Activated T-helper 2 cell treated with anti-CD3 and anti-CD28 coated beads, Interferon-gamma antibody, Interleukin-2, Interleukin-4, amounts not matched to agents 10 μg/mL and 5 μg/mL and 100 μg/mL, durations not matched to agents 14 hours and 24 hours and 36 hours (primary cell): ENCODE measurements at places on chromosomes 1 and 21.

DNA sequence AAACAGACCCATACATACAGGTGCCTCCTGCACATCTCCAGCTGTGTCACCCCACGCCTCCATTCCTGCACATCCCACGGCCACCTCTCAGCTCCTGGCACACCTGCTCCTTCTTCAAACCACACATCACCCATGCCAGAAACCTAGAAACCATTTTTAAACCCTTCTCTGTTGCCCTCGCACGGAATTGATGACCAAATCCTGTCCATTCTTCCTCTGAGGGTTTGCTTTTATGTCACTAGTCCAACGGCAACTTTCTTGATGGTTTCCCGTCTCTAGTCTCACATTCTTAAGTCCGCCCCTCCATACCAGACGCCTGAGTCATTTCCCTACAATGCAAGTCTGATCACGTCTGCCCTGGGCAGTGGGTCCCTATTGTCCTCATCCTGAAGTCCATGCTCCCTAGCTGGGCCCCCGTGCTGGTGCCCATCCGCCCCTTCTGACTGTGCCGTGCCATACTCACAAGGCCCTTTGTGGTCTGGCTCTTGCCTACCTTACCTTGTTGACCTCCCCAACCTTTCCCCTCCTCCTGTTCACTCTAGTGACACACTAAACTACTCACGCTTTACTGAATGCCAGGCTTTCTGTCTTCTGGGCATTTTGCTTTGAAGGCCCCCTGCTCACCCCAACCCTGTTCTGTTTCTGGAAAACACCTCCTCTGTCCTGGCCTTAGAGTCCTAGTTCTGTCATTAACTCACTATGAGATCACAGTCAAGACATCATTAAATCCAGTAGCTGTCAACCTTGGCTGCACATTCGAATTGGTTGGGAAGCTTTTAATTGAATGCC lies 17.6 kb downstream of the SLC2A1 start:
- H3K27me3 ChIP-seq, result no peaks in the 10 kb centered on the region
- peaks cover 86% of the 10 kb centered on the region for H3K36me3 ChIP-seq
- DNase-seq, result no peak
- peak overlapping the region; percentile 52 for H3K4me3 ChIP-seq
- H3K4me1 ChIP-seq, result peaks cover 89% of the 10 kb centered on the region
- peak overlapping the region; percentile 93 for H3K27ac ChIP-seq

DNA sequence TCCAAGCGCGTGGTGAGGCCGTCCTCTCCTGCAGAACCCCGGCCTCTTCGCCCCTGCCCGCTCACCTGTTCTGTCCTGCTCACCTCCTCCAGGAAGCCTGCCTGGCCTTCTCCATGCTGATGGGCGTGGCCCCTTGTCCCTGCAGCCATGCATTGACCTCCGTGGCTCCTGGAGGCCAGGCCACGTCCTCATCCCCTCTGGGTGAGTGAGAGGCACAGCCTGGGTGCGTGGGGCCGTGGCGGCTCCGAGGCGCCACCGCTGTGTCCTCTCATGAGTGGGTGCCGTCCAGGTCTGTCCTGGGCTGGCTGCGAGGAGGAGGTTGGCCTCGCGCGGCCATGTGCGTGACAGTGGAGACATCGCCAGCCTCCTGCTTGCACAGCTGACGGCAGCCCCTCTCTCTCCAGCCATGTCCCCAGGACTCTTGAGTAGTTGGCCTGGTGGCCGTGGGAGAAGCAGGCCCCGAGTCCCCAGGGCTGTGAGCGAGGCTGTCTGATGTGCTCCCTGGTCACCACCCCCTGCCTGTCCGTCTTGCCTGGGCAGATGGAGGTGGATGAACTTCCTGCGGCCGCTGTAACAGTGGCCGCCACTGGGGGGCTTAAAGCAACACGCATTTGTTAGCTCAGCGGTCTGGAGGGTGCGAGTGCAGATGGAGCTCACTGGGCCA lies 58.1 kb downstream of the PRKCZ start:
- no peak overlapping the region for H3K4me3 ChIP-seq
- no peak overlapping the region for H3K27ac ChIP-seq
- H3K27me3 ChIP-seq, result no peaks in the 10 kb centered on the region
- no peaks in the 10 kb centered on the region for H3K36me3 ChIP-seq

DNA sequence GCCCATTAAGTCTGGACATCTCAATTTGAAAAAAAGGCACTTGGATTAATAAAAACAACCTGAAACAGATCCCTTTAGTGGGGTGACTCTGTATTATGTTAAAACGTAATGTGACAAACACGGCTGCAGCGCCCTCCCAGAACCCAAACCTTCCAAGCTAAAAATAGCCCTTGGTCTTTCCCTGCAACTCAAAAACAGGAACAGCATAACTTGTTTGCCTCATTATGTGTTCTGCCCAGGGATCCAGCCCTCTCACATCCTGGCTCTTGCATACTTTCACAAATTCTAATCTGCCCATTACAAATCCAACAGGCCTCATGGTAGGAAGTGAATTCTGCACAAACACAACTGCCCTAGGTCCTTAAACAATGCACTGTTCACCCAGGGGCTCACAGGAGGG lies 94.7 kb upstream of the GADD45A start:
- H3K36me3 ChIP-seq, result no peaks in the 10 kb centered on the region
- no peak overlapping the region for H3K4me3 ChIP-seq
- DNase-seq, result no peak
- H3K27me3 ChIP-seq, result peaks cover 7% of the 10 kb centered on the region
- H3K4me1 ChIP-seq, result no peaks in the 10 kb centered on the region

- DNase-seq, result no peak
- H3K4me1 ChIP-seq, result peaks cover 57% of the 10 kb centered on the region
- no peaks in the 10 kb centered on the region for H3K27me3 ChIP-seq
- H3K27ac ChIP-seq, result peak overlapping the region; percentile 99
- H3K4me3 ChIP-seq, result peak overlapping the region; percentile 96
Observed at GRCh38 chr1:159009287-159009686, 420 bp upstream of the IFI16 start.

GRCh38 chr1:168437821-168438220 lies 106.0 kb downstream of the XCL2 start:
- no peaks in the 10 kb centered on the region for H3K27me3 ChIP-seq
- peaks cover 44% of the 10 kb centered on the region for H3K4me1 ChIP-seq
- H3K36me3 ChIP-seq, result no peaks in the 10 kb centered on the region
- no peak overlapping the region for H3K27ac ChIP-seq

DNA sequence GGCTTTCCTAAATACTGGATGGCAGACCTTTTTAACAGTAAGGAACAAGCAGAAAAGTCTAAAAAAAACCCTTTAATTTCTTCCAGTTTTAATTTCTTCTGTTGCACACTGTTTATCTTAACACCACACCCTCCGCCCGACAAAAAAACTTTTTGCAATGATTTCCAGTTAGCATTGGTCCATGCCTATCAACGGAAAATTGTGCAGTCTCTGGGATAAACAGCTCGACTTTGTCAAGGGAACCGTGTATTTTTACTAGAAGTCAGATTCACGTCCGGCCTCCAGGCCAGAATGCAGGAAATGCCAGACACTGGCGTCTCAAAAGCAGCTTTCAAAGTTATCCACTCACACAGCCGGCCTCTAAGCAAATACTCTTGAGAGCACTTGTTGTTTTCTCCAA lies 378 bp upstream of the NUP210L start:
- DNase-seq, result no peak
- H3K27ac ChIP-seq, result no peak overlapping the region
- H3K36me3 ChIP-seq, result peaks cover 71% of the 10 kb centered on the region
- H3K27me3 ChIP-seq, result no peaks in the 10 kb centered on the region

GRCh38 chr1:32352831-32353383 lies 9.4 kb downstream of the FAM229A start:
- DNase-seq, result no peak
- H3K4me1 ChIP-seq, result peaks cover 24% of the 10 kb centered on the region
- no peaks in the 10 kb centered on the region for H3K27me3 ChIP-seq
- no peaks in the 10 kb centered on the region for H3K36me3 ChIP-seq
- H3K27ac ChIP-seq, result no peak overlapping the region
- peak overlapping the region; percentile 56 for H3K4me3 ChIP-seq

- peaks cover 22% of the 10 kb centered on the region for H3K4me1 ChIP-seq
- peaks cover 5% of the 10 kb centered on the region for H3K27me3 ChIP-seq
- H3K4me3 ChIP-seq, result no peak overlapping the region
- DNase-seq, result no peak
Observed at GRCh38 chr21:38645282-38645681, 147.0 kb upstream of the ERG start.

GRCh38 chr1:76715474-76715873 lies 151.8 kb upstream of the ST6GALNAC5 start:
- H3K27me3 ChIP-seq, result no peaks in the 10 kb centered on the region
- H3K27ac ChIP-seq, result no peak overlapping the region
- no peak overlapping the region for H3K4me3 ChIP-seq
- DNase-seq, result no peak

GRCh38 chr1:156115514-156116374 lies 1.2 kb downstream of the LMNA start:
- peaks cover 1% of the 10 kb centered on the region for H3K27me3 ChIP-seq
- H3K4me1 ChIP-seq, result peaks cover 40% of the 10 kb centered on the region
- H3K36me3 ChIP-seq, result peaks cover 33% of the 10 kb centered on the region
- no peak for DNase-seq
- peak overlapping the region; percentile 95 for H3K4me3 ChIP-seq

- peak overlapping the region; percentile 85 for H3K27ac ChIP-seq
- H3K4me3 ChIP-seq, result no peak overlapping the region
- H3K4me1 ChIP-seq, result peaks cover 34% of the 10 kb centered on the region
- peaks cover 19% of the 10 kb centered on the region for H3K36me3 ChIP-seq
- DNase-seq, result peak; percentile 58
- H3K27me3 ChIP-seq, result no peaks in the 10 kb centered on the region
Observed at GRCh38 chr1:28449904-28450303, 55.9 kb upstream of the RCC1 start.

DNA sequence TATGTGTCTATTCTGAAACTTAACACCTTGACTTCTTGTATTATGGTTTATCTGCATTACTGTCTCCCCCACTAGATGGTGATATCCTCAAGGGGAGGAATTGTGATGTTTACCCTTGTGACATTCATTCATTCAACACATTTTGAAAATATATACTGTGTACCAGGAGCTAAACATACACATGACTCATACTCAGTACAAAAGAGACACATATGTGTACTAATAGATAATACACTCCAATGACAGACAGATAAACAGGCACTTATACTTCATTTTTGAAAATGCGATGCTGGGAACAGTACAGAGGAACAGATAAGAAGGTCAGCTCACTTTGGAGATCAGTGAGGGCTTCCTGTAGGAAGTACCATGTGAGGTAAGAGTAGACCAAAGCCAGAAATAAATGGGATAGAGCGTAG lies 8.9 kb upstream of the RAB3GAP2 start:
- DNase-seq, result no peak
- H3K27me3 ChIP-seq, result peaks cover 25% of the 10 kb centered on the region
- no peaks in the 10 kb centered on the region for H3K36me3 ChIP-seq
- H3K4me1 ChIP-seq, result no peaks in the 10 kb centered on the region

DNA sequence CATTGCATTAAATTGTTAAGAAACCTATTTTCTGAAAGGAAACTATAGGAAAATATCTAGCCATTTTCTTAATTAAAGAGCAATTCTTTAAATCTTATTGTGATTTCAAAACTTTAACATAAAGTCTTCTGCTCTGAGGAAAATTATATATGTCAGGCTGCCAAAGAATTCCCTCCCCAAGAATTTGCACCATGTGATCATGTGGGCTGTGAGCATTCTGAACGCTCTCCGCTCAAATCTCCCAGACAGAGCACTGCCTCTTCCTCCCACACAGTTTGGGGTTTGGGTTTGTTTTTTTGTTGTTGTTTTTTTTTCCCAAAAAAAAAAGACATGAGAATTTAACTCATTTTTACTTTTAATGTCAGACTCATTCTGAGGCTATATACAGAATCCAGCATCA lies 155.9 kb upstream of the PALMD start:
- no peak overlapping the region for H3K4me3 ChIP-seq
- no peaks in the 10 kb centered on the region for H3K4me1 ChIP-seq
- H3K27ac ChIP-seq, result no peak overlapping the region
- H3K27me3 ChIP-seq, result peaks cover 8% of the 10 kb centered on the region
- no peaks in the 10 kb centered on the region for H3K36me3 ChIP-seq

GRCh38 chr1:152052606-152053005 lies 15.8 kb upstream of the S100A11 start:
- no peak overlapping the region for H3K4me3 ChIP-seq
- H3K36me3 ChIP-seq, result no peaks in the 10 kb centered on the region
- no peak overlapping the region for H3K27ac ChIP-seq

GRCh38 chr1:227928811-227929375 lies 18.8 kb downstream of the WNT9A start:
- no peak overlapping the region for H3K27ac ChIP-seq
- no peaks in the 10 kb centered on the region for H3K36me3 ChIP-seq
- peaks cover 4% of the 10 kb centered on the region for H3K27me3 ChIP-seq
- no peaks in the 10 kb centered on the region for H3K4me1 ChIP-seq

DNA sequence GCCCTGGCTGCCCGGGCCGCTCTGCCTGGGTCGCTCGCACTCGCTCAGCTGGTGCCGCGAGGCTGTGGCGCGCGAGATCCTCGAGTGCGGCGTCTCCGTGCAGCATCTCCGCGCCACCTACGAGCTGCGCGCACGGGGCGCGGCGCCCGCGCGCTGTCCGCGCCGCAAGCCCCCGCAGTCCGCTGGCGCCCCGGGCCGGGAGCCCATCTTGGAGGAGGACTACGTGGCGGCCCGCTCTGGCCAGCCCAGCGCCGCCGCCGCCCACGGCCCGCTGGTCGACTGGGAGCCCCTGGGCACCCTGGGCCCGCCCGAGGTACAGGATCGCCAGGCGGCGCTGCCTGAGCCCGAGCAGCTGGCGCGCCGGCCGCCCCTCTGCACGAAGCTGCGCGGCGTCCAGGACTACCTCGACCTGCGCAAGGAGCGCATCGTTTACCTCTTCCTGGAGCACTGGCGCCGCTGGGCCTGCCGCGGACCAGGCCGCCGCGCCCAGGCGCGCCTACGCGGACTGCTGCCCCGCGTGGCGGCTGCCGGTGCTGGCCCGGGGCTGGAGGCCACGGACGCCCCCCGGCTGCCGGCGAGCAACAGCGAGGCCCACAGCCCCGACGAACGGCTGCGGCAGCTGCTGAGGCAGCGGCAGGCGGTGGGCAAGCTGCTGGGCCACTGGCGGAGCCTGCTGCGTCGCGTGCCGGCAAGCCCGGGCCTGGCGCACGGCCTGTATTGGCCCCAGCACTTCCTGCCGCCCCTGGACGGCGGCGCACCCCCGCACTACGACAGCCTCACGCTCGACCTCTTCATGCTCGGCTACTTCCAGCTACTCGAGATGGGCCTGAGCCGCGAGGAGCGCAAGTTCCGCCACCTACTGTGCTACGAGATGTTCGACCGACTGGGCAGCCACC lies 10.9 kb downstream of the TNFRSF25 start:
- no peak overlapping the region for H3K27ac ChIP-seq
- H3K4me1 ChIP-seq, result peaks cover 9% of the 10 kb centered on the region
- DNase-seq, result no peak
- peaks cover 4% of the 10 kb centered on the region for H3K36me3 ChIP-seq
